Epithelial cell of prostate (primary cell): ENCODE measurements at places on chromosomes 1 and 21.

GRCh38 chr1:181033128-181033798 is 520 bp upstream of the MR1 start:
- peak; percentile 87 for DNase-seq

DNA sequence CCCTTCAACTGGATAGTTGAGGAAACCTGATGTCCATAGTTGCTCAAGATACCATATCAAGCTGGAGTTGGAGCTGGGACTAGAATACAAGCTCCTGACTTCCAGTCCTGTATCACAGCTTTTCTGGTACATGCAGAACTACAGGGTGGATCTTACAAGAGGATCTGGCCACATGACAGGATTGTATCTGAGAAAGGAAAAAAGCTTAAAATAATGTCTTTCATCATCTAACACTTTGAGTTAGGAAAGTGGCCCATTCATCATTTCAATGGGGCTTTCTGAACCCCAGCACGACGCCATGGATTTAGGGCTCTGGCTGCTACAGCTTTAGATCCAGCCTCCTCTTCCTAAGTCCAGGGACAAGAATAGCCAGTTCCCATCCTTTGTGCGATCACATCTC is 46.9 kb downstream of the RASSF5 start:
- no peak for DNase-seq

DNA sequence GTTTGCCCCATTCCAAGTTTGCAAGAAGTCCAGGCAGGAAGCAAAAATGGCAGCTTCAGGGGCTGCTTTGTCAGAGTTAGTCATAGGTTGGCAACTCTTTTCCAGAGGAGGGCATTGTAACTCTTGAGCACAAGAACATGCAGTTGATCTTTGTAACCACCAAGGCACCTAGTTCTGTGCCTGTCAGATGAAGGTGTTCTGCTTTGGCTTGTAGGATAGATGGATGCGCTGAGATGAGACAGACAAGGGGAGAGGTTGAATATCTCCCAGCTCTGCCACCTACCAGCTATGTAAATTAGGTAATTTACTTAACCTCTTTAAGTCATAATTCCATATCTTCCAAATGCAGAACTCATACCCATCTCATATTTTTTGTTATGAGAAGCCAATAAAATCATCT is 89.3 kb downstream of the ZNF648 start:
- DNase-seq: no peak

DNA sequence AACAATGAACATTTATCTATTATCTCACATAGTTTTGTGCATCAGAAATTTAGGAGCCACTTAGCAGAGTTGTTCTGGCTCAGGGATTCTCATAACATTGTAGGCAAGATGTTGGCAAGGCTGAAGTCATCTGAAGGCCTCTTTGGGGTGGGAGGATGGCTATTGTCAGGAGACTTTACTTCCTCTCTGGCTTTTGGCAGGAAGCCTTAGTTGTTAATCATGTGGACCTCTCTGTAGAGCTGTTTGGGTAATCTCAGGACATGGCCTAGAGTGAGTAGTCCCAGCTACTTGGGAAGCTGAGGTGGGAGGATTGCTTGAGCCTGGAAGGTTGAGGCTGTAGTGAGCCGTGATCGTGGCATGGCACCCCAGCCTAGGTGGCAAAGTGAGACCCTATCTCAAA is 40.2 kb downstream of the RASAL2 start:
- peak; percentile 50 for DNase-seq

DNA sequence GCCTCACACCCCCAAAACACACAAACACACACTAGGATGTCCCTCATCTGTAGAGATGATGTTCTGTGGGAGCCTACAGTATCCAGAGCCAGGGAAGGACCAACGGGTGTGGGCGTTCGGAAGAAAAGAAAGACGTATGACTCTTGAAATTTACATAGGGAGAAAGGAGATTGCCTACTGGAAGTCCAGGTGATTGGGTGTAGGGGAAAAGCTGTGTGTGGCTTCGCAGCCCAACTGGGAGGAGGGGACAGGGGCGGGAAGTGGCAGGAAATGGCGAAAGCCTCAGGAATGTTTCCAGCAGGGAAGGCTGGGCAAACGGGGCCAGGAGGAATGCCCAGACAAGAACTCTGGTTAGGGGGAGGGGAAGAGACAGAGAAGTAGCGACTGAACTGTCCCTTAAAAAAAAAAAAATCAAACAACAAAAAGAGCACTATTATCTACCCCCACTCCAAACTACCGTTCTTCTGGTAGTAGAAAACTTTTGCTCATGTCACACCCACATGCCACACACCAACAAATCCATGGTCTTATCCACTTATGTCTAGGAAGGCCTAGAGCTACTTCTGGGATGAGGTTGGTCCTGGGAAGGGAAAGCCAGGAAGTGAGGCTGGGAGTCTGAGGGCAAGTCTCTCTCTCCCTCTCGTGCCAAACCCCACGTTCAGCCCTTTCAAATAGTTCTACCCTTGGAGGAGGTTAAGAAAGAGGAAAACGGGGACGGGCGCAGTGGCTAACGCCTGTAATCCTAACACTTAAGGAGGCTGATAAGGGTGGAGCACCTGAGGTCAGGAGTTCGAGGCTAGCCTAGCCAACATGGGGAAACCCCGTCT is 1.8 kb upstream of the CKS1B start:
- DNase-seq: peak; percentile 91

DNA sequence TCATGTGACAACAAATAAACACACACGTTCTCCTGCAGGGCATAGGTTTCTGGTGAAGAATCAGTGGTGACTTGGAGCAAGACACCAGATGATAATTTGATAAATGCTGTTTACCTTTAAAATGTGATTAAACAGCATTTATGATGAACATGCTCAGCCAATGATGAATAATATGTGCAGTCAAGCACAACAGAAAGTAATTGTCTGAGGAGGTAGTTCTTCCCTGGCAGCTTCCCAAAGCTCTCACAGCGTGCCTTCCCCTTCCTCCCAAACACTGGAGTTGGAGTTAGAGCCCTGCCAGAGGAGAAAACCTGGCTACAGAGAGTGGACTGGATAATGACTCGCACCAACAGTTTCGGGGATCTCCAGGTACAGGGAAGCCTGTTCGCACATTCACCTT is 463.5 kb downstream of the SMYD3 start:
- DNase-seq: no peak

DNA sequence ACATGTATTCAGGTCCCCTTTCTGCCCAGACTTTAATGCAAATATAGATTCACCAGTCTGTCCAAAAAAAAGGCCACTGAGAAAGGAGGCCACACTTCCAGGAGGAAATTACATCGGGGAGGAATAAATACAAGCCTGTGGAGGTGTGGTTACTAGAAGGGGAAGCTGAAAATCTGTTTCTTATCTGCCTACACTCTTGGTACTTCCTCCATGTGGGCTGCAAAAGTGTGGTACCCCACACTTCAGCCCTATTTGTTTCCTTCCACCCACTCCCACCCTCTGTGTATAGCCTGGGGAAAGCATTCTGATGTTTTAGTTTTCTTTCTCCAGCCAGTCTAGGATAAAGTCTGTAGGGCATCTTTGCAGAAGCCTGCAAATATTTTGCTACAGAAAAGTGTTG is 38.4 kb downstream of the UTP25 start:
- no peak for DNase-seq

- DNase-seq: no peak
Observed at GRCh38 chr1:114270282-114270681, 116.6 kb upstream of the SYT6 start.

DNA sequence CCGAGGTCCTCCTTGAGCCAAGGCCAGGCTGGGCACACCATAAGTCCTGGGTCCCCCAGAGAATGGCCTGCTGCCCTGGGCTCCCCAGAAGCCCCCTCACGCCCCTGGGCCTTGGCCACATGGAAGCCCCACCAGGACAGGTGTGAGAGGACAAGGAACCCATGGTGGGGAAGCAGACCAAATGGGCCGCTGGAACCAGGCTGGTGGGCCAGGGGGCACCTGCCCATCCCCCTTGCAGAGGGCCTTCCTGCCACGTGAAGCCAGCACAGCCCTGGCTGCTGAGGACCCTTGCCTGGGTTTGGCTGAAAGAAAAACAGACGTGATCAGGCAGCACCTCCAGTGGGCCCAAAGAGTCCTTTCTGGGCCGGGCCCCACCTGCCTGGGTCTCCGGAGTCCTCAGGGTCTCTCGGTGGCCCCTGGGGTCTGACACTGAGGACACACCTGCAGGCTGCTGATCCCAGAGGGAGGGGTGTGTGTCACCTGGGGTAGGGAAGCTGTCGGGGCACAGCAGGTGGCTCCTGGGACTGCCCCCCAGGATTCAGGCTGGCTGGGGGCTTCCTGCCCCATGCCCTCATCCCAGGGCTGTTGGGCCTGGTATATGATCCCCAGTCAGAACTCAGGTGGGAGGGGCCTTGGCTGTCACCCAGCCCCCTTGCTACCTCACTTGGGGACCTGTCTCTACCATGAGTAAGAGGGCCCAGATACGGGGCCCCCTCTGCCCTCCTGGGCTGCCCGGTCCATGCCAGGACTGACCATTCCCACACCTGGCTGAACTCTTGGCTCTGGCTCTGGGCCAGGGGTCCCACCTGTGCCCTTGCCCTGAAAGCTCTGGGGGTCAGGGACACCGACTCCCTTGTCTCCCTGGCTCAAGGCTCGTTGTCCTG is 3.3 kb upstream of the SMYD3 start:
- DNase-seq: no peak

DNA sequence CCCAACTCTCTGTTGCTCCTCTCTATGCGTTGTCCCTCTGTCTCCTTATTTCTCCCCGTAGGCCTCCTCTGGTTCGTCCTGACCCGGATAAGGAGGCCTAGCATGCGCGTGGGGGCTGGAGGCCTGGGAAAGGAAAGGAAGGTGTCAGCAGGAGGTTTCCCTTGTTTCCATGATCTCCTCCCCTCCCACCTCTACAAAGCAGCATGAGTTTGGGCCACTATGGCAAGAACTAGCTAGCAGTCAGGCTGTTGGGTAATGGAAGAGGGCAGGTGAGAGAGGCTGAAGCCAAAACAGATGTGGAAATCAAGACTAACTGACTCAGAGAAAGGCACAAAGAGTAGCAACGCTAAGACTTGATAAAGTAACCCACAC is 687 bp upstream of the SEMA6C start:
- no peak for DNase-seq

DNA sequence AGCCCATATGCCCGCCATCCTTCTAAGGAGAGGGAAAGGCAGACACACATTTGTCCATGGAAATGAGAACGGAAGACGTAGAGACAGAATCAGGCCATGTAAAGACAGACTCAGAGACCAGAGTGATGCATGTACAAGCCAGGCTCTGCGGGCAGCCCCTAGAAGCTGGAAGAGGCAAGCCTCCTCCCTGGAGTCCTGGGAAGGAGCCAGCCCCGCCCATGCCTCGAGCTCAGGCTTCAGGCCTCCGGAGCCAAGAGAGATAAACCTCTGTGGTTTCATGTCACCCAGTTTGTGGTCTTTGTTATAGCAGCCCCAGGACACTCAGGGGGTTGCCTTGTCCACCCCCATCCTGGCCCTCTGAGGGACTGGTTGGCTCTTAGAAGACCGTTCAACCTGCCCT is 11.6 kb downstream of the PDE9A start:
- no peak for DNase-seq

- DNase-seq: no peak
Observed at GRCh38 chr1:174266991-174267612, 107.8 kb downstream of the RABGAP1L start.

GRCh38 chr1:236016782-236017400 is 48.0 kb downstream of the NID1 start:
- DNase-seq: peak; percentile 72

GRCh38 chr1:62247391-62248168 is 52.9 kb downstream of the L1TD1 start:
- no peak for DNase-seq

- DNase-seq: no peak
Observed at GRCh38 chr1:113217447-113218208, 144.6 kb downstream of the LRIG2 start.

- no peak for DNase-seq
Observed at GRCh38 chr21:42777757-42778344, 101.5 kb downstream of the WDR4 start.

DNA sequence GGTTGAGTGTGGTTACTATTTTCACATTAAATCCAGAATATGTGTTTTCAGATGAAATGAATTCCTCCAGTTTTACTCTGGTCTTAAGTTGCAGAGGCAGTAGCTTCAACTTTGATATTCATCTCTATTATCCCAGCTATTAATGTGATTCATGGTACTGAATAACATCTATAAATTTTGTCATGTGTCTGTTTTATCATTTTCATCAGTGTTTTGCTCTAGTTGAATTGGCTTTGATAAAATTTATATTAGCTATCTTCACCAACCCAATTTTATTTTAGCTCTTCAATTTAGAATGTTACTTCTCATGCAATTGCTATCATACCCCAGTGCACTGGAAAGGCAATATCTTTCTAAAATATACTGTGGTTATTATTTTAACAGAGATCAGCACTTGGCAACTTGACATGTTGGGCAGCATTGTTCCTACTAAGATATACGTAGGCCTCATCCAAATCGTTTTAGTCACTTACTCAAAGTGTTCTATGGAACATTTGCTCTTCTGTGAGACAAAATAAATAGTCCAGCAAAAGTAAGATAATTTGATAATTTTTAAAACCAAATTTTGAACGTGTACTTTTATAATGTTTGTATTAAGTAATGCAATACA is 184.3 kb downstream of the NCAM2 start:
- DNase-seq: no peak

DNA sequence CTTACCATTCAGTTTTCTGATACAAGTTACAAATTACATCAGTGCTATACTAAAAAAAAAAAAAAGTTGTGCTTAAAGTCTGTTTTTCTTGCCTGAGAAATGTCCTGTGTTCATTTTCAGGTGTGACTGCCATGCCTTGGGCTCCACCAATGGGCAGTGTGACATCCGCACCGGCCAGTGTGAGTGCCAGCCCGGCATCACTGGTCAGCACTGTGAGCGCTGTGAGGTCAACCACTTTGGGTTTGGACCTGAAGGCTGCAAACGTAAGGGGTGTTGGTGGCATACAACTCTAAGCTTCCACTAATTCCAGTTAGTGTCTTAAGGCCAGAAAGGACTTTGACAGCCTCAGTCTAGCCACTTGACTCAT is 60.1 kb upstream of the LAMC2 start:
- no peak for DNase-seq

- no peak for DNase-seq
Observed at GRCh38 chr1:207752456-207752998, 673 bp downstream of the CD46 start.

- DNase-seq: no peak
Observed at GRCh38 chr1:93631626-93632365, 49.8 kb downstream of the BCAR3 start.

DNA sequence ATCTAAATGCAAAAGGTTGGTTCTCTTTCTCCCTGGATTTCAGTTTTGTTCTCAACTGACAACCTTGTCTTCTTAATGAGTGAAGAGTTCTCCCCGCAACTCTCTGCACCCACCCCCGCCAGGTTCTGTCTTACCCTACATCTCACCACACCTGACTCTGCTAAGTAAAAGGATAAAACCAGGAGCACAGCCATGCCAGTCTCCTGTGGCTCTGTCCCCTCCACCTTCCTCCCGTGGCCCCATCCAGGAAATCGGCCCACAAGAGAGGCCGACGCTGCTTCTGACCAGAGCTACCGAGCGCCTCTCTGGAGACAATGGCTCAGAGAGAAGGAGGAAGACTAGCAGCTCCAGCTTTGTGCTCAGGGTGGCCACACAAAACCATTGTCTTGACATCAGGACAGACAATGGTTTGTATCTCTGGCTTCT is 72.2 kb downstream of the PLEKHA6 start:
- DNase-seq: no peak
